Fibroblast of gingiva (primary cell): ENCODE measurements at places on chromosomes 11 and 22.
A peak's percentile ranks its signal among the peaks of the same experiment; 100 is the strongest.

DNA sequence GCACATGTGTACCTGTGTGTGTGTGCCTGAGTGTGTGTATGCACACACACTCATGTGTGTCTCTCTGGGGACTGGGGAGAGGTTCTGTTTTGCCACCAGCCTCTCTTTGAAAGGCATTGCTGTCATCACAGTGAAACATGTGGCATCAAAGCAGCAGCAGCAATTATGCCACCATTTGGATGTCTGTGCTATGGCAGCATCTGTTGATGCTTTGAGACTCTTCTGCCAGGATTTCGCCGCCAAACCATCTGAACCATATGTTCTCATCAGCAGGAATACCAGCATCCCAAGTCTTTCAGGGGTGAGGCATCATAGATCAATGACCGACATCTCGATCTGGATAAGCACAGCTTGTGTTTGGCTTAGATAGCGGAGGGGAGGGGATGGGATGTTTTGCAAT lies 168.6 kb downstream of the FAT3 start:
- DNase-seq, result no peak

GRCh38 chr11:64745189-64745520 lies 1.2 kb upstream of the RASGRP2 start:
- DNase-seq, result no peak

GRCh38 chr22:24023204-24023789 lies 12.2 kb downstream of the CABIN1 start:
- no peak for DNase-seq

DNA sequence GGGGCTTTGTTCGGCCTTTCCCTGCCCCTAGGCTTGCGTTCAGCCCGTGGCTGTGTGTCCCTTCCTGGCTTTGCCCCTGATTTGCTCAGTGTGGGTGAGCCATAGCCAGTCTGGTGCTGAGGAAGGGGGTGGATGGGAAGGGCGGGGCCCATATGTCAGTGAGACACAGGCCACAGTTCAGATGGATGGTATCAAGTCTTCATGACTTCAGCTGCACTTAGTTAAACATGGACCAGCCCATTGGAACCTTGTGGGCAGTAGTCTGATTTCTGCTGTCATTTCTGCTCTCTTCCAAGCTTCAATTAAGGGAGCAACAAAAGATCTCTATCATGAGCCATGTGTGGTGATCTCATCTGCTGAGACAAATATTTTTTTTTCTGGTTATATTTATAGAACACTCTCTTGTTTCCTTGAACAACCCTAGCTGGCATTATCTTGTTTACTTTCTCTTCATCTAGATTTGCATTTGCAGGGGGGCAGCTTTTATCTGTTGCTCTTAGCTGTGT lies 21.6 kb upstream of the PEX26 start:
- peak; percentile 81 for DNase-seq

GRCh38 chr11:34564807-34565241 lies 51.2 kb upstream of the ELF5 start:
- DNase-seq, result no peak

GRCh38 chr11:72621008-72621610 lies 53.1 kb downstream of the PDE2A start:
- DNase-seq, result no peak

GRCh38 chr11:108483163-108483562 lies 15.0 kb downstream of the POGLUT3 start:
- DNase-seq, result no peak

DNA sequence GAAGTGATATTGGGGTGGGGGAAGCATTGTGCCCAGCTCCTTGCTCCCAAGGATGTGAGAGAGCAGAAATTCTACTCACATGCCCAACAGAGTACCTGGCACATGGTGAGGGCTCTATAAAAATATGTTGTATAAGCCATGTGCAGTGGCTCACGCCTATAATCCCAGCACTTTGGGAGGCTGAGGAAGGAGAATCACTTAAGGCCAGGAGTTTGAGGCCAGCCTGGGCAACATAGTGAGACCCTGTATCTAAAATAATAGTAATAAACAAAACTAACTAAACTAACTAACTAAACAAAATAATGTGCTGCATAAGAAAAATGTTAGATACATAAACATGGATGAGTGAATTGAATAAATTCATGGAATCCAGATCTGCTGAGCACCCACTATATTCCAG lies 33.2 kb upstream of the LRRC32 start:
- DNase-seq, result no peak

DNA sequence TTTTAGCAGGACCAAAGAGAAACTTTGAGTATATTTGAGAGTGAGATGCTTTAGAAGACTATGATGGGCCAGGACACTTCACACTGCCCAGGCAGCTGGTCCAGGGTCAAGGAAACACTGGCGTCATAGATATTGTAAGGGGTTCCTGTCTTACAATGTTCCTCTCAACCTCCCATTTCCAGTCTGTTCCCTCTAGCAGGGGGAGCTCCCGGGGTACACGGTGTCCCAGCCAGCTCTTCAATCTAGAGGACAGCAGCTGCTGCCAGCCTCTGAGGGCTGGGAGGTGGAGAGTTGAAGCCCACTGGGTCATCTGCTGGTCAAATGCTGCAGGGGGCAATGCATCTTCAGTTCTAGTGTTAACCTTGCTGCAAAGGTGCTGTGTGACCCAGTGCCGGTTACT lies 40.7 kb upstream of the TIMP3 start:
- DNase-seq, result no peak

DNA sequence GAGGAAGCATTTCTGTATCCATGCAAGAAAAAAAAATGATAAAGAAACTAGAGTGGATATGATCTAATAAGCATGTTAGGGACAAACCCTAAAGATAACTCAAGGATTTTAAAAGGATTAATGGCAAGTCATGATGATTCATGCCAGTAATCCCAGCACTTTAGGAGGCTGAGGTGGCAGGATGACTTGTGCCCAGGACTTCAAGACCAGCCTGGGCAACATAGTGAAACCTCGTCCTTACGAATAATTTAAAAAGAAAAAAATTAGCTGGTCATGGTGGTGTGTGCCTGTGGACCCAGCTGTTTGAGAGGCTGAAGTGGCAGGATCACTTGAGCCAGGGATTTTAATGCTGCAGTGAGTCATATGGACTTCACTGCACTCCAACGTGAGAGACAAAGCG lies 145.5 kb upstream of the BLID start:
- DNase-seq, result no peak

GRCh38 chr11:8907116-8907515 lies 3.9 kb upstream of the AKIP1 start:
- DNase-seq, result no peak

- DNase-seq, result no peak
These were observed 403 bp downstream of the RBM7 start for GRCh38 chr11:114400915-114401223.

DNA sequence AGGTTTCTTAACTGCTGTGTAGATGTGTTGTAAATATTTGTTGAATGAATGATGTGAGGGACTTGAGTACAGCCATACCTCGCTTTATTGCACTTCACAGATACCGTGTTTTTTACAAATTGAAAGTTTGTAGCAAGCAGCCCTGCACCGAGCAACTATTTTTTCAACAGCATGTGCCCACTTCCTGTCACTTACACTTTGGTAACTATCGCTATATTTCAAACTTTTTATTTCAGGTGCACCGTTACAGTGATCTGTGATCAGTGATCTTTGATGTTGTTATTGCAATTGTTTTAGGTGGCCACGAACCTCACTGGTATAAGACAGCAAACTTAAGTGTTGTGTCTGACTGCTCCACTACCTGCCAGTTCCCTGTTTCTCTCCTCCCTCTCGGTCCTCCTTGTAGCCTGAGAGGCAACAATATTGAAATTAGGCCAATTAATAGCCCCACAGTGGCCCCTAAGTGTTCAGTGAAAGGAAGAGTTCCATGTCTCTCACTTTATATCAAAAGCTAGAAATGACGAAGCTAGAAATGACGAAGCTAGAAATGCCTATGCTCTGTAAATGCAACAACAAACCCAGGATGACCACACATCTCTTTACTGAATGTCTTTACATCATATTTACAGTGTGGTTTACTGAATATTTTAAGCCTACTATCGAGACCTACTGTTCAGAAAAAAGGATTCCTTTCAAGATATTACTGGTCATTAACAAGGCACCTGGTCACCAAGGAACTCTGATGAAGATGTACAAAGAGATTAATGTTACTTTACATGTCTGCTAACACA lies 1.0 kb downstream of the SFI1 start:
- DNase-seq, result no peak

DNA sequence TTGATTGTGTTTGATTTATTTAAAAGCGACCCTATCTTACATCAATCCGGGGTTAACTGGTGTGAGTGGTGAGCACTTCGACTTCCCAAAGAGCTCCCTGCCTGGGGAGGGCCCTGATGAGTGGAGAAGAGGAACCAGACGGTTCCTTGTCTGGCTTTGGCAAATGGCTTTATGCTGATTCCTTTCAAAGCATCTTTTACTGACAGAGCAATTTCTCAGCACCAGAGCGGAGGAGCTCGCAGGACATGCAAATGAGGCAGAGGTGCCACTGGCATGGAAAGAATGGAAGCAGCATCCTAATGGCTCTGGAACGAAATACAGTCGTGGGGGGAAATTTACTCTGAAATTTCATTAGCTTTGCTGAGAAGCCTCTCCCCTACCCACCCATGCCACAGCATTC lies 410.9 kb upstream of the B3GAT1 start:
- no peak for DNase-seq

GRCh38 chr11:40537734-40538133 lies 921.7 kb downstream of the LRRC4C start:
- no peak for DNase-seq

DNA sequence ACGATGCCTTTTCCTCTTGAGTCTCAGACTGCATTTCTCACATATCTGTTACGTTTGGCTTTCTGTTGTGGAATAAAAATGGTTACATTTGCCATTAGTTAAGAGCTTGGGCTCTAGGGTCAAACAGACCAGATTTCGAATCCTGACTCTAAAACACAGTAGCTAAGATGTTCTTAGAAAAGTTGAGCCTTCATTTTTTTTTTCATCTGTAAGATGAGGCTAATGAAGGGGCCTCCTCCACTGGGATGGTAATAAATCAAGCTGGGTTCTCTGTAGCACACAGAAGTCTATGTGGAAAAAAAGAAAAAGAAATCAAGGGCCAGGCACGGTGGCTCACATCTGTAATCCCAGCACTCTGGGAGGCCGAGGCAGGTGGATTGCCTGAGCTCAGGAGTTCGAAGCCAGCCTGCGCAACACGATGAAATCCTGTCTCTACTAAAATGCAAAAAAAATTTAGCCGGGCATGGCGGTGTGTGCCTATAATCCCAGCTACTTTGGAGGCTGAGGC lies 49.9 kb upstream of the CAPRIN1 start:
- no peak for DNase-seq

DNA sequence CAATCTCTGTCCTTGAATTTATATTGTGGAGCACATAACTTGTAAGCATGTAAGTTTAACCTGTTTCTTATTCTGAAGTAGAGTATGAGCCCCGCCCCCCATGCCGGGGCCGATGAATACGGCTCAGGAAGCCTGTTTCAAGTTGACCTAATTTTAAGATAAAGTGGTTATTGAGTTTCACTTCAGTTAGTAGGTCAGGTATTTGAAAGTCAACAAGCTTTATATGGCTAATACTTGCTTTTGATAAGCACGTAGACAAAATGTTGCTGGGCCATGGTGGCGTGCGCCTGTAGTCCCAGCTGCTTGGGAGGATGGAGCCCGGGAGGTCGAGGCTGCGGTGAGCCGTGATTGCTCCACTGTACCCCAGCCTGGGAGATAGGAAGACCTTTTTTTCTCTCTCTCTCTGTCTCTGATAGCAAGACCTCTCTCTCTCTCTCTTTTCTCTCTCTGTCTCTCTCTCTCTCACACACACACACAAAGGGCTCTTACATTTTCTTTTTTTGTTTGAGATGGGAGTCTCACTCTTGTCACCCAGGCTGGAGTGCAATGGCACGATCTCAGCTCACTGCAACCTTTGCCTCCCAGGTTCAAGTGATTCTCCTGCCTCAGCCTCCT lies 14.4 kb downstream of the YWHAH start:
- no peak for DNase-seq

GRCh38 chr22:49824185-49824925 lies 3.3 kb downstream of the BRD1 start:
- no peak for DNase-seq

- DNase-seq, result no peak
These were observed 130.4 kb upstream of the PARVA start for GRCh38 chr11:12246989-12247388.

DNA sequence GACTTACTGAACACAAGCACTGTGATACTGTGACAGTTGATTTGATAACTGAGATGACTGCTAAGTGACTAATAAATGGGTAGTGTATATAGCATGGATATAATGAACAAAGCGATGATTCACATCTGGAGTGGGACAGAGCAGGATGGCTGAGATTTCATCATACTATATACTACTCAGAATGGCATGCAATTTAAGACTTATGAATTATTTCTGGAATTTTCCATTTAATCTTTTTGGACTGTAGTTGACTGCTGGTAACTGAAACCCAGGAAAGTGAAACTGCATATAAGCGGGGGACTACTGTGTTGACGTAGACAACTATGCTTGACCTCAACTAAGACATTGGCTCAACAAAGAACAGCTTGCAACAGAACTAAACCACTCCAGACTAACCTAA lies 20.0 kb upstream of the NUCB2 start:
- peak; percentile 99 for DNase-seq

- DNase-seq, result no peak
These were observed at the start of gene GAL for GRCh38 chr11:68684385-68685356. GAL (plus strand) TSS chr11:68684544; CDS start chr11:68684924, 380 bp downstream.

- DNase-seq, result peak; percentile 90
These were observed 30.6 kb upstream of the TSKU start for GRCh38 chr11:76752321-76753143.

GRCh38 chr22:46499805-46500189 lies 37.6 kb downstream of the CELSR1 start:
- no peak for DNase-seq

- DNase-seq, result peak; percentile 47
These were observed 52.5 kb upstream of the SYN3 start for GRCh38 chr22:33110562-33111163.

- peak; percentile 16 for DNase-seq
These were observed 1.6 kb upstream of the MCAM start for GRCh38 chr11:119318240-119319135.

- DNase-seq, result no peak
These were observed 52.8 kb downstream of the BCR start for GRCh38 chr22:23233084-23233531.

DNA sequence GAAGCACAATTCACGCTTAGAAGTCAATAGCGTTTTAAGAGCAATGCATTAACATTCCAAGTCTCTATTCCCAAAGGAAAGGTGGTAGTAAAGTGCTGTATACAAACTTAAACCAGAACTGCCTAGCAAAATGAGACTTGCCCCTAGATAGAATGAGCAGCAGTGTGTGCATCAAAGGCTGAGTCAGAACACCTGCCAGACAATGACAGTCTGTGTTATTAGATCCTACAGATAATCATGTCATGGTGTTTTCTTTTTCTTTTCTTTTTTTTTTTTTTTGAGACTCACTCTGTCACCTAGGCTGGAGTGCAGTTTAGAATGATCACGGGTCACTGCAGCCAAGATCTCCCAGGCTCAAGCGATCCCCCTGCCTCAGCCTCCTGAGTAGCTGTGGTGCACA lies 1.6 kb downstream of the RTCB start:
- DNase-seq, result no peak

- no peak for DNase-seq
These were observed 7.8 kb downstream of the KCNA4 start for GRCh38 chr11:30009060-30009459.
